ENCODE measurements at places on chromosomes 4 and X. TPM values are rescaled to one million over a fixed set of nuclear protein-coding genes. Genes with fewer than 3 reads are reported as not detected.

The STATH gene
- total RNA-seq: not detected

The NEIL3 gene
- total RNA-seq: 6.9 TPM

The MAGEA9B gene
- not detected for total RNA-seq

The CXXC4 gene
- not detected for total RNA-seq

The HOPX gene
- total RNA-seq: 5.8 TPM

The TCEANC gene
- total RNA-seq: 1.8 TPM

The GK gene
- 7.7 TPM for total RNA-seq

The INTS12 gene
- total RNA-seq: 19.7 TPM

The SPIN2A gene
- 0.76 TPM for total RNA-seq

The EGFL6 gene
- not detected for total RNA-seq

The SHISA3 gene
- 12.0 TPM for total RNA-seq

The AP1S2 gene
- total RNA-seq: 37.3 TPM

The FGFR3 gene
- total RNA-seq: 1.2 TPM

The ITIH6 gene
- total RNA-seq: not detected

The PDHA2 gene
- not detected for total RNA-seq

The ARHGAP4 gene
- total RNA-seq: 31.9 TPM

The NPY2R gene
- not detected for total RNA-seq

The SFRP2 gene
- total RNA-seq: not detected

The ERAS gene
- total RNA-seq: not detected

The MMAA gene
- total RNA-seq: 5.6 TPM

The RHOXF2 gene
- not detected for total RNA-seq

The YIPF7 gene
- total RNA-seq: not detected

The CLNK gene
- total RNA-seq: not detected

The FAM47B gene
- total RNA-seq: not detected

The STARD8 gene
- total RNA-seq: 14.8 TPM

The HTR2C gene
- total RNA-seq: not detected

The SOD3 gene
- total RNA-seq: not detected
